ENCODE measurements at places on chromosomes 12 and 14.

DNA sequence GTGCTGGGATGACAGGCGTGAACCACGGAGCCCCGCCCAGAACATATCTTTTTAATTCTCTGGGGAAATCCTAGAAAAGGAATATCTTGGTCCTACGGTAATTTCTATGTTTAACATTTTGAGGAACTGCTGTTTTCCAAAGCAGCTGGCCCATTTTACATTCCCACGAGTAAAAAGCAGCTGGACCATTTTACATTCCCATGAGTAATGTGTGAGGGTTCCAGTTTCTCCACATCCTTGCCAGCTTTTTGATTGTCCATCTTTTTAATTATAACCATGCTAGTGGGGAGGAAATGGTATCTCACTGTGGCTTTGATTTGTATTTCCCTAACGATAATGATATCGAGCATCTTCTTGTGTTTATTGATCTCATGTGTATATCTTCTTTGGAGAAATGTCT is 4.4 kb upstream of the P2RX4 start:
- DNase-seq, result no peak

- no peak for DNase-seq
Observed at GRCh38 chr14:45891417-45892080, 638.5 kb upstream of the MIS18BP1 start.

DNA sequence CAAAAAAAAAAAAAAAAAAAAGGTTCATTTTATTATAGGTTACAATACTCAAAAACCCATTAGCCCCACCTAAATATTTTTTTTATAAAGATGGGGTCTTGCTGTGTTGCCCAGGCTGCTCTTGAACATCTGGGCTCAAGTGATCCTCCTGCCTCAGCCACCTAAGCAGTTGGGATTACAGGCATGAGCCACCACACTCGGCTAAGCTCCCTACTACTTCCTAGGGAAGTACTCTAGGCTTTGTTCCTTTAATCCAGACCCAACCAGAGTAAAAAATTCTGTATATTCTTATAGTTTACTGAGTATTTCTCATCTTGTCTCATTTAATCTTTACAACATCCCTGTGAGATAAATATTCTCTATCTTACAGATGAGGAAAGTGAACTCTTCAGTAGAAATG is 50.7 kb downstream of the RBMS2 start:
- DNase-seq, result no peak

GRCh38 chr12:95096378-95096777 is 23.0 kb upstream of the NR2C1 start:
- DNase-seq, result no peak

GRCh38 chr14:91867316-91867988 is at the start of gene TC2N:
Gene TC2N, minus strand, starts transcription at chr14:91867536. Its CDS starts 53,767 bp downstream, at chr14:91813769.
- no peak for DNase-seq

GRCh38 chr14:21505012-21505553 is 6.1 kb downstream of the METTL3 start:
- no peak for DNase-seq

DNA sequence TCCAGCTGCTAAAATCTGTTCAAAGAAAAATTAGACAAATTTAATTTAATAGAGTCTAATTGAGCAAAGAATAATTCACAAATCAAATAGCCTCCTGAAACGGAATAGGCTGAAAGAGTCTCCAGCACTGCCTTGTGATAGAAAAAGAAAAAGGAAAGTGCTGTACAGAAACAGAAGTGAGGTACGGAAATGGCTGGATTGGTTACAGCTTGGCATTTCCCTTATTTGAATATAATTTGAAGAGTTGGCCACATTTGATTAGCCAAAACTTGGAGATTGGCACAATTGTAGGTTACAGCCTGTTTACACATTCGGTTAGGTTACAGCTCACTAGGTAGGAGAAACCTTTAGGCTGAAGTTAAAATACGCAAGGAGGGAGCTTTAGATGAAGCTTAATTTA is 24.8 kb upstream of the PCED1B start:
- DNase-seq, result no peak
